Activated T-cell treated with anti-CD3 and anti-CD28 coated beads, Interleukin-2, amount 50 U/mL, for 72 hours (primary cell): ENCODE measurements at places on chromosomes 5 and 9.

DNA sequence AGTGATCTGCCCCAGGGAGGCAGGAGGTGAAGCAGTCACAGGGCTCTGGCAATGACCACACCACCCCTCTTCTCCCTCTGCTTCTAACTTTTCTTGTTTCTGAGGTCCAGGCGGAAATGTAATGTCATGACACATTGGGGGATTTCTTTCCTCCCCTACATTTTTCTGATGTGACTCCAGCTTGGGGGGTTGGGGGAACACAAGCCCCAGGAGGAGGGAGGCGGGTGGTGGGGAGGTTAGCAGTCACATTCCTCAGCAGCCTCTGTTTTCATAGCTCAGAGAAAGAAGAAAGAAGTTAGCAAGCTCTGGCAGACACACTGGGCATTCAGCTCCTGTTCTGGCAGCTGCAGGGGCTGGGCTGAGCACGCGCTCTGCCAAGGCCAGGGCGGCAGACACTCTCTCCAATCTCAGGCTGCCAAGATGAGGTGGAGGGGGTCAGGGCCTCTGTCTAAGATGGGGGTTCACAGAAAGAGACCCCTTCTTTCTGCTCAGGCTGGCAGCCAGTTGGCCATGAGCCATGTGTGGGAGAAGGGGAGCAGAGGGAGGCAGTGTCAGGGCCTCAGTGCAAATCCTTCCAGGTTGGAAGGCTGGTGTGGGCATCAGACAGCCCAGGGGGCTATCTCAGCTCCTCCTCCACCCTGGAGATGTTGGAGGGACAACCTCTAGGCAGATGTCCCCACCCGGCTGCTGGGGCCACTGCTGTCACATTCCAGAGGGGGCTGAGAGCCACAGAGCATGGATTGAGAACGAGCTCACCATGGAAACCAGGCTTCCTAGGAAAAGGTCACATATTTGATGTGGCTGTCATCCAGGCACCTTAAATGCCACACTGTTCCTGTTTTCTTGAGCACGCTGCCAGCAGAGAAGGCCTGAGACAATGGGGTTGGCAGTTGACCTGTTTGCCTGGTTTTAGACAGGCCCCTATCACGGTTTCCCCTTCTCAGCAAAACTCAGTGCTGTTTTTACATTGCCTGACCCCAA is 20.1 kb upstream of the PFDN1 start:
- H3K4me1 ChIP-seq = peaks cover 10% of the 10 kb centered on the region
- DNase-seq = no peak
- no peak overlapping the region for H3K4me3 ChIP-seq
- H3K27me3 ChIP-seq = no peaks in the 10 kb centered on the region
- H3K36me3 ChIP-seq = no peaks in the 10 kb centered on the region
- no peak overlapping the region for H3K27ac ChIP-seq

- DNase-seq = no peak
- H3K27ac ChIP-seq = peak overlapping the region; percentile 91
- peaks cover 22% of the 10 kb centered on the region for H3K36me3 ChIP-seq
- H3K27me3 ChIP-seq = no peaks in the 10 kb centered on the region
- peak overlapping the region; percentile 96 for H3K4me3 ChIP-seq
Measured at GRCh38 chr9:110255034-110255462, 1.3 kb downstream of the TXN start.

- no peak overlapping the region for H3K27ac ChIP-seq
- H3K4me1 ChIP-seq = no peaks in the 10 kb centered on the region
- H3K36me3 ChIP-seq = peaks cover 2% of the 10 kb centered on the region
- DNase-seq = no peak
- no peaks in the 10 kb centered on the region for H3K27me3 ChIP-seq
- no peak overlapping the region for H3K4me3 ChIP-seq
Measured at GRCh38 chr5:154732212-154732611, 23.0 kb upstream of the LARP1 start.

DNA sequence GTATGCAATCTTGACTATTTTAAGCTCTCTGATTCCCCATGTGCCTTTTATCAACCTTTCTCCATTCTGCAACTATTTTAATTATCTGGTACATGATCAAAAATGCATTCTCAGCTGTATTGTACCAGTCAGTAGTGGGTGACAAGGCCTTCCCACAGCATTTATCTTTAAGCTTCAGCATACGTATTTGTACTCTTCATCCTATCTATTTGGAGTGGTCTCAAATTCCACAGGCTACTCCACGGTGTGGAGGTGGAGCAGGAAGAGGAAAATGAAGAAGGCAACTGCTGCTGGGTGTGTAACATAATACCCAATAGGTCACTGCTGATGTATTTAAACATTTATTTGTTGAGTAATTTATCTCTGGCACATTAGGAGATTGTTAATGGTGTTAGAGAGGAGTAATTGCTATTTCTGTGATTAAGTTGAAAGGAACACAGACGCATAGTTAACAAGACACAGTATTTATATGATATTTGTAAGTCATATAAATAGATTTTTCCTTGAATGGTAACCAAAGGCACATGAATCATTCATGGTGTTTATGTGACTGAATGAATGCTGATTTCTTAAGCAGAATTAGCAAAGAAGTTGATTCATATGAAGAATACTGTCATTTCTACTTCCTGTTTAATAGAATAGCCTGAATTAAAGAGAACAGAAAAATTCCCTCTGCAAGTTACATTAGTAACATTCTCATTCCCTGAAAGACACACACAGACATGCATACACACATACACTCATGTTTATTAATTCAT is 153.8 kb upstream of the NR3C1 start:
- peaks cover 32% of the 10 kb centered on the region for H3K4me1 ChIP-seq
- H3K27ac ChIP-seq = peak overlapping the region; percentile 11
- DNase-seq = no peak
- no peaks in the 10 kb centered on the region for H3K36me3 ChIP-seq

DNA sequence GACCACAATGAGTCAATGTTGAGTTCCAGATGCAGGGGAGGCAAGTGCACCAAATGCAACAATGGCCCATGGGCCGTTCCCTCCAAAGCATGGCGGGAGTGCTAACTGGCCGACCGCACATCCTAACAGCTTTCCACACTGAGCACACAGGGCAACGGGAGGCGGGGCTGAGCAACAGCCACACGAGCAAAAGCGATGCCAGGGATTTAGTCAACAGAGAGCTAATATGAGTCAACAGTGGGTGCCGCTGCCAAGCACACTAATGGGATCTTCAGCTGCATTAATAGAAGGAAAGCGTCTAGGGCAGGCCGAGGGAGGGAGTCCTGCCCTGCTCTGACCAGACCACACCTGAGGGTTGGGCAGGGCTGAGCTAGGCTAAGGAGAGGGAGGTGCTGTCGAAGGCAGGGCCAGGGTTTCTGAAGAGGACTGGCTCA is 4.6 kb downstream of the EPB41L4B start:
- no peaks in the 10 kb centered on the region for H3K36me3 ChIP-seq
- no peak for DNase-seq
- no peak overlapping the region for H3K27ac ChIP-seq
- H3K4me1 ChIP-seq = peaks cover 19% of the 10 kb centered on the region
- peaks cover 78% of the 10 kb centered on the region for H3K27me3 ChIP-seq

DNA sequence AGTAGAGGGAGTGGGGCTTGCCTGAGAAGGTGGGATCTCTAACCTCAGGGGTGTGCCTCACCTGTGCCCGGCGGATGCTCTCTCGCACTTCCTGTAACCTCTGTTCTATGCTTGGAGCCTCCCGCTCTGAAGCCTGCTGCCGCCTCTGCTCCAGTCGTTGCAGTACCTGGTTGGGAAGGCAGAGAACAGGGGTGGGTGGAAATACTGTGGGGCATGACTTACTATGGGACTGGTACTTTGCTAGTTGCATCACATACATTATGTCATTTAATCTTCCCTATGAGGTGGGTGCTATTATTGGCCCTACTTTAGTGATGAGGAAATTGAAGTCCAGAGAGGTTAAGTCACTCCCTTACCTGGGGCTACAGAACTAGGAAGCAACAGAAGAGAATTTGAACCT is 5.2 kb downstream of the FCHSD1 start:
- H3K4me3 ChIP-seq = no peak overlapping the region
- no peaks in the 10 kb centered on the region for H3K27me3 ChIP-seq
- H3K27ac ChIP-seq = peak overlapping the region; percentile 5
- DNase-seq = no peak
- H3K36me3 ChIP-seq = no peaks in the 10 kb centered on the region

GRCh38 chr5:148733601-148734438 is 79.5 kb upstream of the HTR4 start:
- peaks cover 31% of the 10 kb centered on the region for H3K27me3 ChIP-seq
- no peak overlapping the region for H3K27ac ChIP-seq
- no peak overlapping the region for H3K4me3 ChIP-seq
- no peaks in the 10 kb centered on the region for H3K4me1 ChIP-seq
- peak; percentile 74 for DNase-seq

- no peaks in the 10 kb centered on the region for H3K36me3 ChIP-seq
- DNase-seq = no peak
- no peaks in the 10 kb centered on the region for H3K27me3 ChIP-seq
- peak overlapping the region; percentile 91 for H3K4me3 ChIP-seq
- H3K27ac ChIP-seq = peak overlapping the region; percentile 82
Measured at GRCh38 chr5:95823218-95823737, 752 bp upstream of the GLRX start.

DNA sequence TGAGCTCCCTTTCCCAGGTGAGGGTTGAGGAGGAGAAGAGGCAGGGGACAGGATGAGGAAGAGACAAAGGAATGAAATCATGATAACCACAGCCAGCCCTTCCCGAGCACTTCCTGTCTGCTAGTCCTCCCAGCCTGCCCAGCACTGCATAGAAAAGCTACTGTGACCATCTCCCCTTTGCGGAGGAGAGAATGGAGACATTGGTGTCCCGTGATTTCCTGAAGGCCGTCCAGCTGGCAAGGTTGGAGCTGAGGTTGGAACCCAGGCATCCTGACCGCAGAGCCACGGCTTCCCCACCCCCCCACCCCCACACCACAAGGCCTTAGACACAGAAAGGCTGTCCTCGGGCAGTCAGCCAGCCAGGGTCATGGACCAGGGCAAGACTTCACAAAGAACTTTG is 131.1 kb upstream of the ICE1 start:
- no peaks in the 10 kb centered on the region for H3K27me3 ChIP-seq
- no peak overlapping the region for H3K27ac ChIP-seq
- peaks cover 3% of the 10 kb centered on the region for H3K36me3 ChIP-seq
- no peak overlapping the region for H3K4me3 ChIP-seq
- no peak for DNase-seq

- H3K4me3 ChIP-seq = no peak overlapping the region
- peaks cover 13% of the 10 kb centered on the region for H3K27me3 ChIP-seq
- no peak for DNase-seq
- peak overlapping the region; percentile 22 for H3K27ac ChIP-seq
Measured at GRCh38 chr9:105064248-105065097, 136.5 kb upstream of the ABCA1 start.

GRCh38 chr5:61263561-61264272 is 68.3 kb upstream of the ZSWIM6 start:
- H3K36me3 ChIP-seq = no peaks in the 10 kb centered on the region
- peaks cover 5% of the 10 kb centered on the region for H3K4me1 ChIP-seq
- no peak overlapping the region for H3K4me3 ChIP-seq
- no peak overlapping the region for H3K27ac ChIP-seq

DNA sequence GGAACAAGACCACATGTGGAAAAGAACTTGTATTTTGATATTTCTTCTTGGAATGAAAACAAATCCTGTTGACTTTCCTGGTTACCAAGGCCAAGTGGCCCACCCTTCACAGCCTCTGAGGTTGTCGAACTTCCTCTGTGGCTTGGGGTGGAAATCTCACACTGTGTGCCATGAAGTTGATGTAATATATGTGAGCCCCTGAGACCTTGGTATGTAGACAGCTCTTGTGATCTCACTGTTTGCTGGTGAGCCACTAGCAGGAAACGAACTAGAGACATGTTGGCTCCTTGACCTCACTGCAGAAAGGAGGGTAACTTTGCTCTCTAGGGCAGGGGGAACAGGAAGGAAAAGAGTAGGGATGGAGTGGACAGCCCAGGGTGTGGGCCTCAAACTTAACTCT is 159.4 kb downstream of the ARHGAP26 start:
- H3K27ac ChIP-seq = peak overlapping the region; percentile 1
- peaks cover 2% of the 10 kb centered on the region for H3K36me3 ChIP-seq
- DNase-seq = no peak
- H3K4me1 ChIP-seq = peaks cover 45% of the 10 kb centered on the region

DNA sequence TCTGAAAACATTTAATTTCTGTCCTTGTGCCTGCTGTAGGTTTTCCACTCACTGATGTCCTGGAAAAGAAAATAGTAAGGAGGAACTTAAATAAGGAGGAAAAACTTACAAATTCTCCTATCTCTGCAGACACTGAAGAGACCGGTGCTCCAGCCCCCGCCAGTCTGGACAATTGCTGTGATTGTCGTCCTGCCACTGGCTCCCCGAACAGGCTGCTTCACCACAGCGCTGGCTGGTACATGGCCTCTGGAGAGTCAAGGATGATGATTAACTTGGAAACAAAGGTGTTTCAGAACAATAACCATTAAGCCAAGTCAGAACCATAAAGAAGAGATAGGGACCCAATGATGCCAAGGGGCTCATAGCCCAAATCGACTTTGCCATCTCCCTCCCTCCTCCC is 7.3 kb downstream of the PLAC8L1 start:
- H3K27ac ChIP-seq = no peak overlapping the region
- H3K27me3 ChIP-seq = no peaks in the 10 kb centered on the region
- DNase-seq = no peak

DNA sequence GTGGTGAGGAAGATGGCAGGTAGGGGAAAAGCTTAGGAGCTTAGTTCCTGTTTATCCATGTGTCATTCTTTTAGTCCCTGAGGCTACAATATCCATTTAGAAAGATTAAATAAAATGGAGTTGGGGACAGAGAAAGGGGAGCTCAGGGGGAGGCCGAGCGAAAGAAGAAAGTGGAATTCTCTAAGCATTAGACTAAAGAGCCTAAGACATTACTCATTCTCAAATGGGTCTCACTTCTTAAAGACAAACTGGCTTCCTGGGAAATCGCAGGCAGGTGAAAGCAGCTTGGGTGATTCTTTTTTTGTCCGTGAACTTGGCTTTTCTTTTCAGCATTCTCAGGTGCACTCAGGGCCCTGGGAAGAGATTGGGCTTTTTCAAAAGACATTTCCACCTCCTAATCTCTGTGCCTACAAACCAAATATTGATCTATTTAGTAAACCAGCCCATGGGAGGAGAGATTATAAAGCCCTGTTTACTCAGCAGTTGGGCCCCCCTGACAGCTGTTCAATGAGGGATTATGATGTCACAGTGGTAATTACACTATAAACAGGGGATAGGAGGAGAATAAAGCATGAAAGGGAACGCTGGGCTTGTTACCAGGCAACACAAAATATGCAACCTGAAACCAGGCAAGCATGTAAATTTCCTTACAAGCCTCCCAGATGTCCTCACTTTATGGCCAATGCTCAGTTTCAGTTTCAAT is 584.0 kb downstream of the ACTL7B start:
- no peaks in the 10 kb centered on the region for H3K27me3 ChIP-seq
- no peaks in the 10 kb centered on the region for H3K4me1 ChIP-seq
- H3K4me3 ChIP-seq = no peak overlapping the region
- no peak overlapping the region for H3K27ac ChIP-seq
- no peak for DNase-seq

DNA sequence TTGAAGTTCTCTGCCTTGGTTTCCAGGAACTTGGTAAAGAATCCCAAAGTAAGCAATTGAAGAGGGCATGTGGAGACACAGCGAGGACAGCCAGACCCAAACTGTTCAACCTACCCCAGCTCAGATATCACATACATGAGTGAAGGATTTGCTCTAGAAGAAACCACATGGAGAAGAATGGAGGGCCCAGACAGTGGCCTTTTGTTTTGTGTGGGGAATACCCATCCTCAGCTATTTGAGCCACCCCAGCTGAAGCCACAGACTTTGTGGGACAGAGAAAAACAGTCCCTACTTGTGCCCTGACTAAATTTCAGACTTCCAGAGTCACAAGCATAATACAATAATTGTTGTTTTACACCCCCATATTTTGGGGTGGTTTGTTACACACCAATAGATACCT is 387.1 kb downstream of the ZSWIM6 start:
- DNase-seq = no peak
- no peak overlapping the region for H3K4me3 ChIP-seq
- H3K4me1 ChIP-seq = no peaks in the 10 kb centered on the region
- peaks cover 8% of the 10 kb centered on the region for H3K27me3 ChIP-seq
- no peak overlapping the region for H3K27ac ChIP-seq
